ENCODE measurements at places on chromosomes 2 and 18.

GRCh38 chr2:53087874-53088461, 679.6 kb upstream of the CHAC2 start:
- no peak for DNase-seq

DNA sequence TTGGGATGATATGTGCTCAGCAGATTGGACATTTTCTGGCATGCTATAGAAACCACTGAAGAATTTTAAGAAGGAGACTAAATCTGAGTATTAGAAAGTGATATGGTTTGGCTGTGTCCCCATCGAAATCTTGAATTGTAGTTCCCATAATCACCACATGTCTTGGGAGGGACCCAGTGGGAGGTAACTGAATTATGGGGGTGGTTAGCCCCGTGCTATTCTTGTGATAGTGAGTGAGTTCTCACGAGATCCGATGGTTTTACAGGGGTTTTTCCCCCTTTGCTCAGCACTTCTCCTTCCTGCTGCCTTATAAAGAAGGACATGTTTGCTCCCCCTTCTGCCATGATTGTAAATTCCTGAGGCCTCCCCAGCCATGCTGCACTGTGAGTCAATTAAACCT, 535.9 kb upstream of the VRK2 start:
- no peak for DNase-seq

- no peak for DNase-seq
Observed at GRCh38 chr2:158130832-158131473, 29.3 kb downstream of the UPP2 start.

DNA sequence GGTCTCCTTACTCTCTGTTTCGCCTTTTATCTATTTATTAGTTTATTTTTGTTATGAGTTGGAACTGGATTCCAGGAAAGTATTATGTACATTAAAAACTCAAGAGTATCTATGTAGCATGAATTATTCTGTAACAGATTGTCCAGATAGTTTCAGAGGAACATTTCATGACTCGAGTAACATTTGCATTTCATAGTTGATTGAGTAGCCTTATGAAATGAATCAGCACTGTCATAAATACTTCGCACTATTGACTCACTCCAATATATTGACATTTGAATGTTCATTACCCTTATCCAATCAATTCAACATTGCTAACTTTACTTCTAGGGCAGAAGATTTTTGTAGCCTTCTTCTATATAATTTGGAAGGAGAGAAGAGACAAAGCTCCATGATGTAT, 11.3 kb upstream of the VRK2 start:
- no peak for DNase-seq

- no peak for DNase-seq
Observed at GRCh38 chr2:170878066-170878465, 51.0 kb upstream of the GORASP2 start.

GRCh38 chr2:188078534-188078933, 213.1 kb upstream of the GULP1 start:
- DNase-seq: peak; percentile 55

DNA sequence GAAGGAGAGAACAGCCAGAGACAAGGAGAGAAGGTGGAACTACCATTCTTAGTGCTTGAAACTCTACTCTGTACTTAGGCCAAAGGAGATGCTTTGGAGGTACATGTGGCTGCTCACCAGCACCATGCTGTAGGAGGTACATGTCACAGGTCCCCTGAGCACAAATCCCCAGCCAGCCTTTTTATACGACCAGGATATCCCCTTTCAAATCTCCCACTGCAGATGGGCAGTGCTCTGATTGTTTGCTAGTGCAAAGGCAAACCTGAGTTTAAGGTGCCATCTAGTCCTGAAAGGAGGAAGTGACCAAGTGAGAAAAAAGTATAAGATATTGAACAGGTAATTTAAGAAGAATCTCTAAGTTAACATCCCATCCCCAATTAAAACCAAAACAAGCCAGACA, 17.1 kb upstream of the TTC21B start:
- DNase-seq: no peak
